Parietal lobe (tissue), 2 donors: ENCODE measurements at places on chromosomes 3 and 15. TPM values are rescaled to one million over a fixed set of nuclear protein-coding genes. Genes with fewer than 3 reads are reported as not detected.

Gene TSC22D2
- 47.6 TPM for total RNA-seq

Gene CCR1
- 0.94 TPM for total RNA-seq

Gene DCLK3
- 10.3 TPM for total RNA-seq

Gene SPINK8
- total RNA-seq = not detected

Gene SUSD5
- total RNA-seq = 2.5 TPM

Gene TMEM108
- 54.1 TPM for total RNA-seq

Gene CTXND1
- 0.63 TPM for total RNA-seq

Gene FOXB1
- total RNA-seq = not detected
